Amygdala (tissue), 56 donors: ENCODE measurements at places on chromosomes 11 and 22.

DNA sequence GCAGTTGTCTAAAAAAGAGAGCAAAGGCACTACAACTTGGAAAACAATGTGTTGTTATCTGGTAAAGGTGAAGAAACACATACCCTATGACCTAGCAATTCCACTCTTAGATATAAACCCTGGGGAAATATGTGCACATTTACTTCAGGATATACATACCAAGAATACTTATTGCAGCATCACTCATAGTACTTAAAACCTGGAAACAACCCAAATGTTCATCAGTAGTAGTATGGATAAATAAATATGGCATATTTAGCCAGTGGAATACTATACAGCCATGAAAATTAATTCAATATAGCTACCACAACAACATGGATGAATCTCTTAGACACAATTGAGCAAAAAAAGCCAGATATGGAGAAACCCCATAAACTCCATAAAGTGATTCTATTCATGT is 26.1 kb upstream of the MICAL2 start:
- DNase-seq = no peak

- DNase-seq = peak; percentile 33
Measured at GRCh38 chr22:29695129-29695926, 24.5 kb upstream of the CABP7 start.

DNA sequence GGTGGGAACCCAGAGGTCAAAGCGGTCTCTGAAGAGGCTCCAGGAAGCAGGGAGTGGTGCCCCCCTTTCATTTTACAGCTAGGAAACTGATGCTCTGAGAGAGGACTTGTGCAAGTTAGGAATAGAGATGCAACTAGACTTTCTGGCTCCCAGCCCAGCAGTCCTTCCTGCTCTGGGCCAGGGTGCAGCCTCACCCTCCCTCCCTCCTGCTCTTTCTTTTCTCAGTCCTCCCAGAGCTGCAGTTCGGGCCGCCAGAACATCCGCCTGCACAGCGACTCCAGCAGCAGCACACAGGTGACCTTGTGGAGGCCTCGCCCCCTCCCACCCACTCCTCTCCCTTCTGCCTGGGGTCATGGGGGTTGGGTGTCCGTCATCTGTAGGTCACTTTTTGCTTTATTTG is 51.5 kb downstream of the LHFPL7 start:
- DNase-seq = no peak

DNA sequence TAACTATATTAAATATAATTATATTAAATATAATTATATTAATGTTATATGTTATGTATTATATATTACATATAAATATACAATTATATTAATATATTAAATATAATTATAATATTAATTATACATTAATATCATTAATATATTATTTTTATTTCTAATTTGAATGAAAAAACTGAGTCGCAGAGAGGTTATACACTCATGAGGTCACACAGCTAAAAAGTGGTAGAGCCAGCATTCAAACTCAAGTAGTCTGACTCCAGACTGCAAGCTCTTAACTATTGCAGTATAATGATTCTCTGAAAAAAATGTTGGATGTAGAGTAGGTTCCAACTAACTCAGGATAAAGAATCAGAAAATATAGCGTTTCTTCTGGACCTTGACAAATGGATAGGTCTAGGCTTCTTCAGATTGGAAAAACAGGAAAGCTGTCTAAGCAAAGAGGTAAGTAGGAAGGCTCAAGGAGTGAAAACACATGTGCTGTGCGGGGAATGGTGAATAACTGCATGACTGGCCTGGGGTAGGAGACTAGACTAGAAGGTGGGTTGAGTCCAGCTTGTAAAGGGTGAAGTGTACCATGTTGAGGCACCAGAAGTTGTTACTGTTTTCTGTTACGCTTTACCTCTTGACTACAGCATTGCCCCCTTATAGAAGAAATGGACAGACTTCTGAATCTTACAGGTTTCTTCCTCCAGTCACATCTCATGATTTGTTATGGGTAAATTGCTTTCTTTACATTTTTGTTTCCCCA is 80.3 kb downstream of the TRIM44 start:
- DNase-seq = no peak

GRCh38 chr22:35155403-35156025 is 89.6 kb downstream of the ISX start:
- no peak for DNase-seq

DNA sequence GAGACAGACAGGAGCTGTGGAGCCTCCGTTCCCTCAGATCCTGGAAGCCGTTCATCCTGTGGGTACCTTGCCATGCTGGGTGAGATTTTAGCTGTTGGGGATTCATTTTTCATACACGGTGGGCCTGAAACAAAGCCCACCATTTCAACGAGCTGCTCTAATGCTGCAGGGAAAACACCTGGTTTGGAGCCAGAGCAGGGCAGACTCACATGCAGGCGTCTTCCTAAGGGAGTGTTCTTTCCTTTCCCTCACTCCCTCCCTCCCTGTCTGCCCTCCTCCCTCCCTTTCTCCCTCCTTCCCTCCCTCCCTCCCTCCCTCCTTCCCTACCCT is 52.5 kb downstream of the CD6 start:
- DNase-seq = no peak

DNA sequence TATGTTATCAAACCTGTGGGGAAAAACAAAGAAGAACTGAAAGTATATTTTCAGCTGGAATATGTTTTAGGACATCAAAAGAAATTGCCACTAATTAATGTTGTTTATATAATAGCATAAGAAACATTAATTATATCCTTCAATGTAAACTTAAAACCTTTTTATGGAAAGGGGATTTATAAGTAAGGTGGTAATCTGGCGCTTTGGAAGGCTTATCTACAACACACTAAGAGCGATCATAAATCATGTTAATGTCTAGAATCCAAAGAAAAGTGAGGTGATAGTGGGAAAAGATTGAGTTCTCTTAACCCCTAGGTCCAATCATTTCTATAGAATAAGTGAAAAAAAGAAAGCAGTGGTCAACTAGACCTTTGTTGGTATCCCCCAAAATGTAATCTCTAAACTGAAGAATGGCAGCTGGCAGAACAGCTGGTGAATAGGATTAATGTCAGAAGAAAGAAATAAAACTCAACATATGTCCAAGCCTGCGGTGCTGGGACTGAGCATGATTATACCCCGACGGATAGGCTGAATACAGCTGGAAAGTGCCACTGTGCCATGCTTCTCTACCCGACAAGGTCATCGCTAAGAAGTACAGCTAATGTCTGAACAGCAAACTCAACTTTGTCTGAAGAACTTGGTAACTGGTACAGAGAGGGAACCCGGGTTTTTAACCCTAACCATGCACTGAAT is 64.0 kb downstream of the SOX6 start:
- no peak for DNase-seq

DNA sequence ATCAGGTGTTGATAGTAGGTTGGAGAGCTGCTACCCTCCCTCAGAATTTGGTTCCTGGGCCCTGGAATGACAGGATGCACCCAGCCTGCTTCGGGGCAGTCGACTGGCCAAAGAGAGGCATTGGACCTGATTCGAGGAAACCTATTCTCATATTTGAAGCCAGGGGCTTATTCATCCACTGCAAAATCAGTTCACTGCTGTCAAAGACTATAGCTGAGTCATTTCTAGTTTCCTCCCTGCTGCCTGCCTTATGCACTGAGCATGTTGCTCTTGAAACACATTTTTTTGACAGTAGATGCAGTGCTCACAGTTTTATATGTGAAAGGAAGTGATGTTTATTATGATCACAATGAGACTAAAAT is 565.4 kb downstream of the ETS1 start:
- DNase-seq = no peak

GRCh38 chr11:87097582-87097981 is 59.8 kb downstream of the TMEM135 start:
- no peak for DNase-seq

DNA sequence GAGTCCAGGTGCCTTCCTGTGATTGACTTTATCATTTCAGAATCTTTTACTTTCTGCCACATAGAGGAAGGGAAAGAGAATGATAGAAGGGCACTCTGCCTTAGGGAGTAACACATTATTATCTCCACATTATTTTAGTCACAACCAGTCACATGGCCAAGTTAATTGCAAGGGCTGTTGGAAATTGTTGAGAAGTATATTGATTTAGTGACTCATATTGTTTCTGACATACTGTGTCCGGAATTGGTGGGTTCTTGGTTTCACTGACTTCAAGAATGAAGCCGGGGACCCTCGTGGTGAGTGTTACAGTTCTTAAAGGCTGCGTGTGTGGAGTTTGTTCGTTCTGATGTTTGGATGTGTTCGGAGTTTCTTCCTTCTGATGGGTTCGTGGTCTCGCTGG is 8.7 kb downstream of the OR51B4 start:
- no peak for DNase-seq

DNA sequence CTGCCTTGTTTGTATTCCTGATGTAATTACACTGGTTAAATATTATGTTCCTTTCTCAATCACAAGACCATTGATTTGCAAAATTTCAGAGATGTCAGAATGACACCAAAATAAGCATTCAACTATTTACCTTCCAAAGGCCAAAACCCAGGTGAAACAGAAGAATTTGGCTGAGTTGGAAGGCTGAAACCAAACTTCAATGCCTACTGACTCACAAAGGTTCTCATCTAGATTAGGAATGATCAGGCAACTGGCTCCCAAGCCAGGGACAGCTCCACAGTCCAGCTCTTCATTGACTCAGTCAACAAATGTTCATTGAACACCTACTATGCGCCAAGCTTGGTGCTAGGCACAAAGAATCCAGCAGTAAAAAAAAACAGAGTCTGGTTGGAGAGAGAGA is 13.4 kb upstream of the SLC35C1 start:
- no peak for DNase-seq
